ENCODE measurements at places on chromosomes 5 and 9. TPM values are rescaled to one million over a fixed set of nuclear protein-coding genes. Genes with fewer than 3 reads are reported as not detected.

- peak; percentile 3 for DNase-seq
These were observed 33.4 kb upstream of the VDAC1 start for GRCh38 chr5:134038138-134038537.

GRCh38 chr9:97863314-97863713, 10.3 kb downstream of the FOXE1 start:
- DNase-seq: no peak

GRCh38 chr5:154097031-154097430, 58.3 kb downstream of the MFAP3 start:
- no peak for DNase-seq

DNA sequence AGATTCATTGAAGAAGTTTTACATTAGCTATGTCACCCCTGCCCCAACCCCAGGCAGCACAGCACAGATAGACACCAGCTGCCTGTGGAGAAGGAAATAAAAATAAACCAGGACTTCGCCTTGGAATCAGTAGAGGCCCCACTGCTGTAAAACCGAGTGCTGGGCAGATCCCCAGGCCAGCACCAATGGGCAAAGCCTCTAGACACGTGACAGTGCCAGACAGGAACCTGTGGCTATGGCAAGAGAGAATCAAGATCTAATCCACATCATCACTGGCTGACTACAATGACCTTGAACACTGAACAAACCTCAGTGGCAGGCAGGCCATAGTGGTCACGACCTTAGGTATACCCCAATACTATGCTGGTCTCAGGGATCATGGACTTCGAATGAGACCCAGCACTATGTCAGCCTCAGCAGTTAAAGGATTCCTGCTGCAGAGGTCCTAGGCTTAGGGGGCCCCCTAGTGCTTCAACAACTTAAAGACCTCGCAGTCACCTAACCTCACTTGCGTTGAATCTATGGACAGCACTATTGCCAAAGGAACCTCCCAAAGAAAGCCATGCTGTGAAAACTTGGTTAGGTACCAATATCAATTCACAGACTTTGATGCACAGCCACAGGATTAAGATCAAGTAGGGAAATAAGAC, 2118.6 kb upstream of the C9orf72 start:
- no peak for DNase-seq

- no peak for DNase-seq
These were observed 16.0 kb upstream of the ZCCHC7 start for GRCh38 chr9:37104183-37104889.

DNA sequence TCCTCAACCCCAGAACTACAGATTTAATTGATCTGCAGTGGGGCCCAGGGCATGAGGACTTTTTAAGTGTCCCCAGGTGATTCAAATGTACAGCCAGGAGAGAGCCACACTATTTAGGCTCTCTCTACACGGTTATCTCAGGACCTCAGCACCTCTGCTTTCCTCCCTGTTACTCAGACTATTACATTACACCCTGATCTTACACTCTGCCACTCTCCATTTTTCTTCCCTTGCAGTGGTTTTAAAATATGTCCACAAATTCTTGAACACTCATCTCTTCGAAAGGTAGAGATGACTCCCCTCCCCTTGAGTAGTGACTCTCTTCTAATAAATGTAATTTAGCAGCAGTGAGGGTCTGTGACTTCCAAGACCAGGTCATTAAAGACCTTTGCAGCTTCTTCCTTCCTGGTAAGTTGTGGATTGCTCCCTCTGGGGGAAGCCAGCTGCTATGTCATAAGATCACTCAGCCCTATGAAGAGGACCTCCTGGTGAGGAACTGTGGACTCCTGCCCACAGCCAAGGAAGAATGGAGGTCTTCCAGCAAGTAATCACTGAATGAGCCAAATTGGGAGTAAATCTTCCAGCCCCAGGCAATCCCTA, 87.5 kb upstream of the SSBP2 start:
- DNase-seq: no peak

GRCh38 chr5:82168294-82168693, 109.9 kb downstream of the RPS23 start:
- no peak for DNase-seq

The P4HA2 gene
- 77.2 TPM for total RNA-seq

Measured in Right ventricle myocardium superior (tissue), 1 donor.